ENCODE measurements at places on chromosomes 2 and 18.

GRCh38 chr18:3577281-3577855, 127.4 kb downstream of the TGIF1 start:
- no peak for DNase-seq

- no peak for DNase-seq
Measured at GRCh38 chr2:235670974-235671787, 177.3 kb downstream of the AGAP1 start.

DNA sequence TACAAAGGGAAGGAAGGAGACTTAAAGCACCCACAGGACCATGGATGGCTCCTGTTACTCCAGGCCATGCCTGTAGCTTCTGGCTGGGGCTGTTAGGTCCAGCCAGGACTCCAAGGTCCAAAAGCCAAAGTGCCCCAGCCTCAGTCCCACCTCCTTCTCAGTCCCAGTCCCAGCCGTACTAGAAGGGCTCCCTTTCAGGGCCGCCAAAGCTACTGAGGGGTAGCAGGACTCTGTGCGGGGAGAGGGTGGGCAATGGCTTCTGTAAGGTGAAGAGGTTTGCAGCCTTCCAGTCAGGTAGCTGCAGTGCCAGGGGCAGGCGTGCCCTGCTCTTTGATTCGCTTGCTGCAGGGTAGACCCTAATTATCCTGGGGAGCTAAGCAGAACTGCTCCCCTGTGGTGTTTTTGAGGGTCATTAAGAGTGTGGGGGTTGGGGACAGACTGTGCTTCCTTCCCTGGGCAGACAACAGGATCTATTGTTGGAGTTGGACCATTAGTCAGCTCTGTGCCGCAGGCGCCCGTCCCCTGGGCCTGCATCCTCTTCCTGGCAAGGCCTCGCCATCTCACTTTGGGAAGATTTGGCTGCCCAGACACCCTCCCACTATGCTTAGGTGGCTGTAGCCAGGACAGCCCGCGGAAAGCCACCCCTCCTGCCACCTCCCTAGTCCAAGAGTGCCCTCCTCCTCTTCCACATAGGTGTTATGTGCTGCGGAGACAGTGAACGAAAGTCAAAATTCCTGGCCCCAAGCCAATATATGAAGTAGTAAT, 118.8 kb downstream of the ZBTB7C start:
- no peak for DNase-seq

DNA sequence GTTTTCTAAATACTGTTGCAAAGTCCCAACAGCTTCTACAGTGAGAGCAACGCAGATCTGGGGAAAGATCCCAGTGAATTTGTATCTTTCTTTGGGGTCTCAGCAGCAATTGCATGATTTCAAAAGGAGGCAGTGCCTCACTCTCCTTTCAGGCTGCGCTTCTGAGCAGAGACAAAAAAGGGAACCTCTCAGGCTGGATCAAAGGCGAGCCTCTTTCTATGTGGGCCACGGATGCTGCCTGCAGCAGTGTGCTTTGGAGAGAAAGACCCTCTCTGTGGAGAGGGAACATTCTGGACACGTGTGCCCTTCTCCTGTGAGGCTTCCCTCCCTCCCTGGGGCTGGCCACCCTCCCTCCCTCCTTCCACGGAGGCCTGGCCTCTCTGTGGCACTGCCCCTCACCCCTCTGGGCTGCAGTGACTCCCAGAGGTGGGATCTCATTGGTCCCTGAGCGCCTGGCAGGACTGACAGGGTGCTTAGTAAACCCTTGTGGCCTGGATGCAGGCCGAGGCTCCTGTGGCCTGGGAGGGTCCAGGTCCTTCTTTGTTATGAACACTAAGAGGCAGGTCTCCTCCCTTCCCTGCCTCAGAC, 21.6 kb upstream of the PDIA6 start:
- DNase-seq, result no peak

GRCh38 chr18:59272221-59272888, 899 bp downstream of the RAX start:
- DNase-seq, result no peak

- no peak for DNase-seq
Measured at GRCh38 chr2:55150834-55151233, 81.3 kb downstream of the CLHC1 start.

- no peak for DNase-seq
Measured at GRCh38 chr2:191790737-191791136, 56.2 kb downstream of the CAVIN2 start.

DNA sequence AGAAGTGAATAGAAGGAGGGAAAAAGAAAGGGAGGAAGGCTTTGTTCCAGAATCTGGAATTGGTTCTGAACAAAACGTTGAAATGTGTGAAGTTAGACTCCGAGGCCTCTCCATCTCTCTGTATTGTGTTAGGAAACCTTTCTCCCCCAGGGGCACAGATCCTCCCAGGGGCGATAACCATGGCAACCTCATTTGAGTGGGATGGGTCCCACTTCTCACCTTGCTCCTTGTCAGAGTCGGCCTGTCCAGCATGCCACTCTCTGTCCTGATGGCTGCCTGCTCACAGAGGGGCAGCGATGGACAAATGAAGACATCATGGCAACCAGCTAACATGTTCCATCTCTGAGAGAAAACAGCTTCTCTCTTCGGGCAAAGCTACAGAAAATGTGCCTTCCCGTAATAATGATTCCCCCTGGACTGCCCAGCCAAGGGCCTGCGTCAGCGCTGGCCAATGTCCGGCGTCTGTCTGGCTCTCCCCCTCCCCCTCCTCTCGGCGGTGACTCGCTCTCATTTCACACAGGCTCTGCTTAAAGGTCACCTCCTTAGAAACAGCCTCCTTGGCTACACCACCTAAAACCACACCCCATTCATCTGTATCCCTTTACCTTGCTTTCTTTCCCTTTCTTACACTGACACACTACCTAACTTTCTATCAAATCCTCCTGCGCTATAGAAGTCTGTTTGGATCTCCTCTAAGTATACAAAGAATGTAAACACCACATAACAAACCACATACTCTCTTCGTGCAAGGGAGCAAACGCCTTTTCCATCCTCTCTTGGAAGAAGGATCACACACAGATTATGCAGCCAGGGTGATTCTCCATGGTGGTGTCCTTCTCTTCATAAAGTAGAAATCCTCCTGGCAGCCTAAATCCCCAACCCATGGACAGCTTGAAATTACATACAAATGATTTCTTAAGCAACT, 32.1 kb upstream of the TTC39C start:
- no peak for DNase-seq

- DNase-seq, result no peak
Measured at GRCh38 chr2:203451689-203452088, 83.4 kb downstream of the RAPH1 start.

- DNase-seq, result no peak
Measured at GRCh38 chr2:201930831-201931230, 102.8 kb upstream of the FZD7 start.

DNA sequence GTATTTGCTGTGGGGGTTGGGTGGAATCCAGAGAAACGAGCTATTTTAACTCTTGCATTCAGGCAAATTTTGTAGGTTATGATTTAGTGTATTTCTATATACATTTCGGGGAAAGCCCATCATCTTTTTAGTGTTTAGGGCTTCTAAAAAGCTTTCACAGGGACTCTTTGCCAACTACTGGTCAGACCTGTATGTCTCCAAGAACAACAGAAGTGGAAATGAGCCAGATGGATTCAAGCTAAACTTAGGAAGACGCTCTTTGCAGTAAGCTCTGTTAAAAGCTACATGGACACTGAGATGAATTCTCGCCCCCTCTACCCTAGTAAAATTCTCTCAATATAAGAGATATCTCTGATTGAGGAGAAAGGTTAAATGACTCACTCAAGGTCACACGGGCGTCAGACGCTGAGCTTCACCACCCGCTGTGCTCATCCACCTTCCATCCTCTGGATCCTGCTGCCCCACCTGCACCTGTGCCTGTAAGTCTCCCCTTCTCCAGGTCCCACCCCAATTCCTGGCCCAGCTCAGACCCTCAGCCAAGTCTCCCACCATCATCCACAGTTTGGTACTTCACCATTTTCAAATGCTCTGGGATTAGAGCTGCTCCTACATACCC, 85.6 kb downstream of the MARCHF4 start:
- no peak for DNase-seq

DNA sequence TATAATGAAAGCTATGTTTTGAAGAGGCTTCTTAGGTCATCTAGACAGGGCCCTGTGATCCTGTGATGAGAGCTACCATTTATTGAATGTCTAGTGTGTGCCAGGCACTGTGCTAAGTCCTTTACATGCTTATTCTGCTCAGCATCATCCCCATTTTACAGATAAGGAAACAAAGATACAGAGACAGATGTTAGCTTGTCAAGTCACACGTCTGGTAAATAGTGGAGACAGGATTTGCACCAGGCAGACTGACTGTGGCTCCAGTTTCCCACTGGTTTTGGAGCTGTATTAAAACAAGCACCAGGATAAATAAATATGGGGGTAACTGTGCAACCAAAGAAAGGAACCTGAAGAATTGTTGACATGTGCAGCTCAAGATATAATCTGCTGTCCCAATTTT, 19.2 kb upstream of the EML6 start:
- no peak for DNase-seq

GRCh38 chr2:225556461-225556860, 157.0 kb downstream of the NYAP2 start:
- DNase-seq, result no peak

DNA sequence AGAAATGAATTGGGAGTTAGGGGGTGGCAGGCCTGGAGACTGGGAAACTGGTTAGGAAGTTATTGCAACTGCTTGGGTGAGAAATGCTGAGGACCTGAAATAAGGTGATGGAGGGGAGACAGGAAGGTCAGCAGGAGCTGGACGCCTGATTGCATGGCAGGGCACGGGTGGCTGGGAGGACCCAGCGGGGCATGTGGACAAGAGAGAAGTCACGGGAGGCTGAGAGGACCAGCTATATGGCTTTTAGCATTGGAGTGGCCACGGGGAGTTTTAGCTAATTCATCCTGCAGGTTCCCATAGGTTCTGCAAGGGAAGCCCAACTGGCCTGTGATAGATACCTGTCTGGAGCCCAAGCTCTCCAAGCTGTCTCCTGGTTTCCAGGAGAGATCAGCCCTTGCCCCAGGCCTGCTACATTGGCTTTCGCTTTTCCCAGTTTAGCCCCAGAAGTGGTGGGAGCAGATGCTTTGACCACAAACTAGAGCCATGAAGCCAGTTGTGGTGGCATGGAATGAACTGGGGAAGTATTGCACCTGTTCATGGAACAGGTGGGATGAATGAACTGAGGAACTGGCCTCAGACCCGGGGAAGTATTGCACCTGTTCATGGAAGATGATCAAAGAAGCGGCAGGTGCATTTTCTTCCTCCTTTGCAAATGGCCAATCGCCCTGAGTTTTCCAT, 93.6 kb upstream of the TAF1B start:
- no peak for DNase-seq

DNA sequence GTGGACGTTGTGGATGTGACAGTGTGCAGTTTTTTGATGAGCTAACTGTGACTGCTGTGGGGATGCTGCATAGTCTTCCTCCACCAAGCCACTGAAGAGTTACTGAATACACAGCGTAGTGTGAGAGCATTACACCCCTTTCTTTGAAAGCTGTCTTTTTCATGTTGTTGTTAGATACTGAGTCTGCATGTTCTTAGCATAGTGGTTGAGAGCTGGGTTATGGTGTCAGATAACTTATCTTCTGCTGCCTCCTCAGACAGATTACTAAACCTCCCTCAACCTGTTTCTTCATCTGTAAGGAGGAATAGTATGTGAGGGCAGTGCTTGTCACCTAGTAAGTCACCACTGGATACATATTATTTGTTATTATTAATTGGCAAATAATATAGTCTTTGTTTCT, 63.2 kb downstream of the CEP192 start:
- no peak for DNase-seq

DNA sequence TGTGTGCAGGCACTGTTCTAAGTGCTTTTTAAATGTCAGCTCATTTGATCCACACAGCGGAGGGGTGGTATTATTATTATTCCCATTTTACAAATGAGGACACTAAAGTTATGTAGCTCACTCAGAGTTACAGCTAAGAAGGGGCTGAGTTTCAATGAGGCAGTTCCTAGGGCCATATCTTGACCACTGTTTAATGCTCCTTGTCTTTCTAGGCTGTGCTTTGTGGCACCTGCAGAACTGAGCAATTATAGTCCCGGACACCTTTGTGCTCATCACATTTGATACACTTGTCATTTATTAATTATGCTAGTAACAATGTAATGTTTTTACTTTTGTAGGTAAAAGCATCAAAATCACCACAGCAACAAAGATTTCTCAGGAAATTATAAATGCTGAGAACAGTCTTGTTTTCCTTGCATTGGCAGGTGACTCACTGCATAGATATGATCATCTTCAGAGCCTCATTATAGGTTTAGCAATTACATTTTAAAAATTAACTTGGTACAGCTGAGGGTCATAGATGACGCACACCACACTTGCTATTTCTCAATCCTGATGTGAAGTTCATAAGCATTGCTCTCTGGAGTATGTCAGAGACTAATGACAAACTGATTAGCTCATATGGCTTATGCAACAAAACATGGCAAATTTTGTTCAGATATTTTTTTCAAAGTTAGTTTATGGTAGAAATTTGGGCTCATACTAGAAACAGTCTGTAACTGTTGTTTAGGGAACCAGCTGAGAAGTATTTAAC, 366.8 kb downstream of the TGIF1 start:
- DNase-seq, result no peak

GRCh38 chr2:168355121-168355520, 101.0 kb upstream of the CERS6 start:
- DNase-seq, result no peak

DNA sequence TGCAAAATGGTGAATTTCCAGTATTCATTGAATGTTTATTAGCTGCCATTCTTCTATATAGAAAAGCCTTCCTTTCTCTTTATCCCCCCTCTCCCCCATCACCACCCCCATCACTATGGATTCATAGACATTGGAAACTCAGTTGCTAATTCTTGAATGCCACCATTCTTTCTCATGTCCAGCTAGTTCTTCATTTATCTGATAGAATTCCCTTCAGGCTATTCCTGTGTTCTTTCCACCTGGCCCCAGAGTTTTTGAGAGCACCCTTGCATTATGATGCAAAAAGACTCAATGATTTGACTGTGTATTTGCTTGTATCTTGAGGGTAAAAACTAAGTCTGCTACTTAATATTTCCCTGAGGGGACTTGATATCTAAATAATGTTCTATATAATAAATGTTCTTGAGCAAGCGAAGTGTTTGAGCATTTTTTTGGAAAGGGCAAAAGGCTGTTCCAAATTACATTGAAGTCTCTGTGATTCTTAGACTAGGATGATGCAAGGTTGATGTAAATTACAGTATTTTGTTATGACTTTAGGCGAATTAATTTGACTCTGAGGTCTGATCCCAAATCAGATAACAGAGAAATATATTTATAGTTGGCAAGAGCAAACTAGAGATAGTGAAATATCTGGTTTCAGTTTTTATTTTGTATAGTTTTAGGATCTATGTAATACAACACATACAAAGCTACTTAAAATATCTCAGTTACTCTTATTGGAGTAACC, 18.8 kb upstream of the SOS1 start:
- DNase-seq, result no peak

DNA sequence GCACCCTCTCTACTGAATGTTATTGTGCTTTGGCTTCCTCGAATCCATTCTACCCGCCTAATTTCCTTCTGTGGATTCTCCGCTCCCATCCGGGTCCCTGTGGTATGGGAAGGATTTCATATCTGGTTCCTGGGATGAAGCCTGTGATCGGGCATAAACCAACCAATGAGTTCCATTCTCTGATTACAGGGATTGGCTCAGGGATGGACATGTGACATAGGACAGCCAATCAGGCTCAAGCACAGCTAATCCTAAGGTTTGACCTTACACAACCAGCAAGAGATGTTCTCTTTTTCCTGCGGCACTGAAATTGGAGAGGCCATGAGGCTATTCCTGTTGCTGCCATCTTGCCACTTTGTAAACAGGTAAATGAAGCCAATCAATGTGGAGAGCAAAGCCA, 168.1 kb upstream of the SMAD2 start:
- DNase-seq, result no peak

- DNase-seq, result no peak
Measured at GRCh38 chr2:207133820-207134519, 31.8 kb downstream of the KLF7 start.
